ENCODE measurements at places on chromosomes 4 and X.

- DNase-seq, result no peak
These were observed 51.1 kb downstream of the MCUB start for GRCh38 chr4:109611045-109611646.

- DNase-seq, result no peak
These were observed 57.1 kb upstream of the PRDM8 start for GRCh38 chr4:80140194-80140593.

DNA sequence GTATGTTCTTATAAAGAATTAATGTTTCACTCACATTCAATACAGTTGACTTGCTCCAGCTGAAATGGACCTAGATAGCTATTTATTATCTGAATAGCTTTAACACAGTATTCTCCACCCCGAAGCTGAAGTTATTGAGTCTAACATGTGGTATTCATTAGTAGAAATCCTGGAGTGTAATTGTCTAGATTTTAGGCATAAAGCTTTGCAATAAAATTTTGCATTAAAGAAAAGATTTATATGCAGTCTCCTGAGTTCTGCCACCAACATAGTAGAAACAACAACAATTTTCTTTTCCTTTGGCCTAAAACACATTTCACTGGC, 90.2 kb upstream of the DCLK2 start:
- no peak for DNase-seq

GRCh38 chr4:154743683-154744340, at the start of gene LRAT:
TSS of gene LRAT (plus strand) at chr4:154744000. CDS start at chr4:154744327, 327 bp downstream.
- peak; percentile 42 for DNase-seq
